ENCODE measurements at places on chromosomes 7 and 10. TPM values are rescaled to one million over a fixed set of nuclear protein-coding genes. Genes with fewer than 3 reads are reported as not detected.
A peak's percentile ranks its signal among the peaks of the same experiment; 100 is the strongest.

DNA sequence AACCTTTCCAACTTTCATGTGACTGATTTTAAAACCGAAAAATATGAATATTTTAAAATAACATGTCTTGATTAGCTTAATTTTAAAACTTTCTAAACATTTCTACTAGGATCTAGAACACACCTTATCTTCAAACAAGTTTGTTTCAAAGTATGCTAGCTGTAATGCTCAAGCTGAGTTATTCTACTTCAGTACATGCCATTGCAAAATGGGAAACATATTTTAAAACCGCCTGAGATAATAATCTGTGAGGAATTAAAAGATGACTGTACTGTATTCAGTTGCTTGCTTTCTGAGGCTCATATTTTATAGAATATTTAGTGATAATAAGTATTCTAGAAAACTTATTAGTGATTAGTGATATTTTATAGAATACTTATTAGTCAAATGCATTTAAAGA, 99.6 kb downstream of the LMBR1 start:
- H3K27ac ChIP-seq, result no peak overlapping the region
- H3K36me3 ChIP-seq, result peaks cover 12% of the 10 kb centered on the region
- no peaks in the 10 kb centered on the region for H3K27me3 ChIP-seq
- no peak for DNase-seq
- no peak overlapping the region for H3K4me3 ChIP-seq

DNA sequence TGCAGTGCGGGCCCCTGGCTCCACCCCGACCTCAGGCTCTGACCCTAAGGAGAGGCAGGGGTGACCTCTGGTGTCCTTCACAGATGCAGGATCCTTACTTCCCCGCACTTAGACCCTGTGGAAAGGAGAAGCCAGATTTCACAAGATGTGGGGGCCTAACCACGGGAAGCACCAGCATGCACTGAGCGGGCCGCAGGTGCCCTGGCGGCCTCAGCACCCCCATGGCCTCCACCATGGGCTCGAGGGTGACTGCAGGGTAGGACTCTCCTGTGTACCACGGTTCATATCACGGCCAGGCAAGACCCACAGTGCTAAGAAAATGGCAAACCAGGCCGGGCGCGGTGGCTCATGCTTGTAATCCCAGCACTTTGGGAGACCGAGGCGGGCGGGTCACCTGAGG, 410.0 kb upstream of the FOXK1 start:
- peaks cover 2% of the 10 kb centered on the region for H3K36me3 ChIP-seq
- no peaks in the 10 kb centered on the region for H3K27me3 ChIP-seq
- H3K27ac ChIP-seq, result no peak overlapping the region

Gene DHX32
- polyA plus RNA-seq, result 32.0 TPM

- no peaks in the 10 kb centered on the region for H3K27me3 ChIP-seq
- no peak overlapping the region for H3K27ac ChIP-seq
- H3K36me3 ChIP-seq, result no peaks in the 10 kb centered on the region
- DNase-seq, result no peak
- no peaks in the 10 kb centered on the region for H3K4me1 ChIP-seq
Measured at GRCh38 chr10:75649466-75649865, 218.0 kb downstream of the LRMDA start.

DNA sequence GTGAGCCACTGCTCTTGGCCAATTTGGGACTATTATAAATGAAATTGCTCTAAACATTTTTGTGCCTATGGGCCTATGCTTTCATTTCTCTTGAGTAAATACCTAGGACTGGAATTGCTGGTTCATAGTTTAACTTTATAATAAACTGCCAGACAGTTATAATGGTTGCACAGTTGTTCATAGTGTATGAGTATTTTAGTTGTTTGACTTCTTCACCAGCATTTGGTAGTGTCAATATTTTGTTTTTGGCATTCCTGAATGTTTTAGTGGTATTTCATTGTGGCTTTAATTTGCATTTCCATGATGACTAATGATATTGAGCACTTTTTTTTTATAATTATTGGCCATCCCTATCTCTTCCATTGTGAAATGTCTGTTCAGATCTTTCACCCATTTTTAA, 29.5 kb downstream of the PLEKHA8 start:
- no peak overlapping the region for H3K27ac ChIP-seq
- no peak overlapping the region for H3K4me3 ChIP-seq
- no peaks in the 10 kb centered on the region for H3K27me3 ChIP-seq
- DNase-seq, result no peak

Gene EVX1
- not detected for polyA plus RNA-seq

DNA sequence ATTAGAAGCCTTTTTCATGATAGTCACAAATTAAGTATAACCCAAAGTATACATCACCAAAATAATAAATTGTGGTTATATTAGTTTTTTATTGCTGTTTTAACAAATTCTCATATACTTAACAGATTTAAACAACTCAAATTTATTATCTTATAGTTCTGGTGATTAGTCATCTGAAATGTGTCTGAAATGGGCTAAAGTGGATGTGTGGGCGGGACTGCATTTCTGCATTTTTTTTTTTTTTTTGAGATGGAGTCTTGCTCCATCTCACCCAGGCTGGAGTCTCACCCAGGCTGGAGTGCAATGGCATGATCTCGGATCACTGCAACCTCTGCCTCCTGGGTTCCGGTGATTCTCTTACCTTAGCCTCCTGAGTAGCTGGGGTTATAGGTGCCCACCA, 891.5 kb upstream of the CELF2 start:
- DNase-seq, result no peak
- no peak overlapping the region for H3K4me3 ChIP-seq
- H3K36me3 ChIP-seq, result no peaks in the 10 kb centered on the region
- no peak overlapping the region for H3K27ac ChIP-seq

Gene WEE2
- polyA plus RNA-seq, result 2.1 TPM

- no peaks in the 10 kb centered on the region for H3K27me3 ChIP-seq
- DNase-seq, result no peak
- no peak overlapping the region for H3K27ac ChIP-seq
Measured at GRCh38 chr10:125451319-125451718, 231.6 kb downstream of the TEX36 start.

Gene OR2A42
- polyA plus RNA-seq, result 0.03 TPM

GRCh38 chr10:5488272-5489161, 10.9 kb downstream of the CALML5 start:
- peak overlapping the region; percentile 97 for H3K27ac ChIP-seq
- no peaks in the 10 kb centered on the region for H3K4me1 ChIP-seq
- DNase-seq, result peak; percentile 98
- H3K4me3 ChIP-seq, result no peak overlapping the region
- H3K27me3 ChIP-seq, result no peaks in the 10 kb centered on the region

DNA sequence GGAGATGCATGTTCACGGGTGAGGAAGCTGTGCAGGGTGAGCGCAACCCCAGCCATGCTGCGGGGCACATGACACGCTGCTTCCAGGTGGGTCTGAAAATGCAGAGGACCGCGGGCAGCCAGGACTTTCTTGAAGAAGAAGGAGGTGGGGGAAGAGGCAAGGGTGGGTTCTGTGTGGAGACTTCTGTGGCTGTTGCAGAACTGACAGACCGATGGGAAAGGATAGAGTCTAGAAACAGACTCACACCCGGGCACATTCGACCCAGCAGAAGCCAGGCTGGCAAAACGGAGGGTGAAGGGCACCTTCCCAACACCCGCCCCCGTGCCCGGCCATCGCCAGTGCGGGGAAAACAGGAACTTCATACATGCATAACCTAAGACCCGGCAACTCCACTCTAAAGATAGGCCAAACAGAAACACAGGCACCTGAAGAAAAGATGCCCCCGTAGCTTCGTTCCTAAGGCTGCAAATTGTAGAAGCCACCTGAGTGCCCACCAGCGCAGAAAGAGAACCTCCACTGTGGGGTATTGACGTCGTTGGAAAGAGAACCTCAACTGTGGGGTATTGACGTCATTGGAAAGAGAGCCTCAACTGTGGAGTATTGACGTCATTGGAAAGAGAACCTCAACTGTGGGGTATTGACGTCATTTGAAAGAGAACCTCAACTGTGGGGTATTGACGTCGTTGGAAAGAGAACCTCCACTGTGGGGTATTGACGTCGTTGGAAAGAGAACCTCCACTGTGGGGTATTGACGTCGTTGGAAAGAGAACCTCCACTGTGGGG, 4.8 kb upstream of the KNDC1 start:
- no peaks in the 10 kb centered on the region for H3K36me3 ChIP-seq
- no peak overlapping the region for H3K4me3 ChIP-seq
- no peak overlapping the region for H3K27ac ChIP-seq
- H3K27me3 ChIP-seq, result no peaks in the 10 kb centered on the region

- H3K4me3 ChIP-seq, result no peak overlapping the region
- H3K36me3 ChIP-seq, result no peaks in the 10 kb centered on the region
- no peaks in the 10 kb centered on the region for H3K4me1 ChIP-seq
- DNase-seq, result no peak
- H3K27ac ChIP-seq, result no peak overlapping the region
Measured at GRCh38 chr10:127492607-127493250, 56.4 kb upstream of the NPS start.

DNA sequence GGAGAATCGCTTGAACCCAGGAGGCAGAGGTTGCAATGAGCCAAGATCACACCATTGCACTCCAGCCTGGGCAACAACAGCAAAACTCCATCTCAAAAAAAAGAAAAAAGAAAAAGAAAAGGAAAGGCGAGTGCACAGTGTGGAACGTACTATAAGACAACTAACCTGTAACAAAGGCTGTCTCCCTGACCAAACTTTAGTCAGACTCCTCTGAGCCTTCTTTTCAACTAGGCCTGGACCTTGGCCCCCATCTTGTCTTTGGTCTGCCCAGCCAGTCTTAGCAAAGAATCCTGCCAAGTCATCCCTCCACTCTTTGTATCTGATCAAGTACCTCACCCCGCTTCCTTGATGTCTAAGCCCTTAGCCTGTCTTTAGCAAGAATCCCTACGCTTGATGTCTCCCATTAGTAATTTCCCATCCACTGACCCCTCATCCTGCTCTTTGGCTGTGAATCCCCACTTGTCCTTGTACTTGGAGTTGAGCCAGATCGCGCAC, 68.9 kb upstream of the KDM7A start:
- H3K27ac ChIP-seq, result no peak overlapping the region
- H3K4me3 ChIP-seq, result no peak overlapping the region
- H3K4me1 ChIP-seq, result peaks cover 6% of the 10 kb centered on the region

DNA sequence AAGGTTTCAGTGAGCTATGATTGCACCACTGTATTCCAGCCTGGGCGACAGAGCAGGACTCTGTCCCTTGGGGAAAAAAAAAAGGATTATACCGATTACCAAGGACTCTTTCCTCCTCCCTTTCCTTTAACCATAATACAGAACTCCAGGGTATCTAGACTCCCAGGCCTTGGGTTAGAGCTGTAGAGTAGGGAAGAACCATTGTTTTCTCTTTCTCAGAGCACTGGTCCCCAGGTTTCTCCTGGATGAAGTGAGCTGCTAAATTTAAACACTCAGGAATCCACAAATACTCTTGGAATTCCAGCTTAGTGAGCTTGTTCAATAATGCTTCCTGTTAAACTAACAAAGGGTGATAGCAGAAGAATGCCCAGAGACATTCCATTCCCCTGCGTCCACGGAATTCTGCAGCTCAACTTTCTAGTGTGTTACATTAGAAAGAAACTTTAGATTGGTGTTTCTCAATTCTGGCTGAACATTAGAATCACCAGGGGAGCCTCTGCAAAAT, 14.6 kb upstream of the RPEL1 start:
- H3K4me1 ChIP-seq, result no peaks in the 10 kb centered on the region
- DNase-seq, result peak; percentile 77

GRCh38 chr7:130940326-130940725, 206.3 kb upstream of the KLF14 start:
- no peak overlapping the region for H3K27ac ChIP-seq
- peak overlapping the region; percentile 38 for H3K4me3 ChIP-seq
- no peaks in the 10 kb centered on the region for H3K27me3 ChIP-seq
- DNase-seq, result no peak

Gene CHRM2
- 0.71 TPM for polyA plus RNA-seq

Gene TCERG1L
- not detected for polyA plus RNA-seq

Gene TFEC
- polyA plus RNA-seq, result 2.9 TPM

DNA sequence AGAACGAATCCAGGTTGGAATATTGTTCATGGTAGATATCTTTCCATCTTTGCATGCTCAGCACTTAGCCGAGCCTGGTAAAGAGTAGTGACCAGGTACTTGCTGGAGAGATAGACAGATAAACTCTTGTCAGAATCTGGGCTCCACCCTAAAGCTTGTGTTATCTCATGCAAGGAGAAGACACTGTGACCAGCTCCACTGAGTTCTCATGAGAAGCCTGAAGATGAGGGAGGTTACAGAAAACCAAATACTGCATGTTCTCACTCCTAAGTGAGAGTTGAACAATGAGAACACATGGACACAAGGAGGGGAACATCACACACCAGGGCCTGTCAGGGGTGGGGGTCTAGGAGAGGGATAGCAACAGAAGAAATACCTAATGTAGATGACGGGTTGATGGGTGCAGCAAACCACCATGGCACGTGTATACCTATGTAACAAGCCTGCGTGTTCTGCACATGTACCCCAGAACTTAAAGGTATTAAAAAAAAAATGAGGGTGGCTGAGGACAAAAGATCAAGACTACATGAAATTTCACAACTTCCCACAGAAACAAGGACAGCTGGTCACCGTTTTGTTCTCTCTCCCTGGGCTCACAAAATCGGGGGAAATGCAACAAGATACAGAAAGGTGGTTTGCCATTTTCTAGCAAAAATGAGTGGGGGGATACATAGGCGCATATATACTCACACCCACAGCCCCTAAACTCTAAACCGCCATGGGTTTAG, 17.4 kb downstream of the DLG5 start:
- H3K36me3 ChIP-seq, result no peaks in the 10 kb centered on the region
- peak; percentile 30 for DNase-seq
- H3K4me1 ChIP-seq, result no peaks in the 10 kb centered on the region
- H3K27me3 ChIP-seq, result no peaks in the 10 kb centered on the region

DNA sequence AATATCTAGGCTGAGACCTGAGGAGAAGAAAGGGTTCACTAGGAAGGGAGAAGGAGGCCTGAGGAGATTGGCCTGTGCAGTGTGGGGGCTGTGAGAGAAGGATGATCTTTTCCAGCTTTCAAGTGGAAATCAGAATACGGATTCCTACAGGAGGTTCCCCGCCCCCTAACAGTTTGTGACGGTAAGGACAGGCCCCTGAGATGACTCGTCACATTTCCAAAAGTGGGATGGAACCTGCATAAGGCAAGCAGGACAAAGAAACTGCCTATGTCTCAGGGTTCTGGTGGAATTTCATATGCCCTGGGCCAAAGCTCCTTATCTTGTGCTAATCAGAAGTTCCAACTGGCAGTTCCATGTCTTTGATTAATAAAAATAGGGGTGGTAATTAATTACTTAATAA, 275.6 kb downstream of the SNX10 start:
- DNase-seq, result no peak
- no peak overlapping the region for H3K4me3 ChIP-seq
- no peaks in the 10 kb centered on the region for H3K4me1 ChIP-seq
- H3K27ac ChIP-seq, result no peak overlapping the region
- no peaks in the 10 kb centered on the region for H3K36me3 ChIP-seq

Gene NPTX2
- polyA plus RNA-seq, result 0.27 TPM

- peak overlapping the region; percentile 88 for H3K27ac ChIP-seq
- peak overlapping the region; percentile 81 for H3K4me3 ChIP-seq
- peaks cover 5% of the 10 kb centered on the region for H3K4me1 ChIP-seq
- peak; percentile 92 for DNase-seq
Measured at GRCh38 chr10:102422545-102423129, 2.0 kb downstream of the FBXL15 start.

DNA sequence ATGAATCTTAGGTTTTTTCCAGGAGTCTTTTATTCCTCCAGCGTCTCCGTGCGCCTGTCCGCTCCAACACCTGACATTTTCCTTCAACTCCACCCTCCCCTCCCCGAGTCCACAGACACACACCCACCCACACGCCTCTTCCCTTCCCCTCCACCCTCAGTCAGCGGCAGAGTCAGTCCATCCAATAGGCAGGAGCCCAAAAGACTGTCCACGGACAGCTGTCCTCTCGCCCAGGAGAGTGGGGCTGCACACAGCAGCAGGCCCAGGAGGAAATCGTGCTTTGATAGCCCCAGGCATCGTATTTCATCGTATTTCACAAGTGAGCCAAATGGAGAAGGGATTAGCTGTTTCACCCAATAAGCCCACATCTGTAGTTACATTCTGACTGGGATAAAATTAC, 285.1 kb downstream of the ZEB1 start:
- H3K4me1 ChIP-seq, result peaks cover 4% of the 10 kb centered on the region
- no peak overlapping the region for H3K27ac ChIP-seq
- DNase-seq, result no peak
